ENCODE measurements at places on chromosomes 7 and 10. TPM values are rescaled to one million over a fixed set of nuclear protein-coding genes. Genes with fewer than 3 reads are reported as not detected.
A peak's percentile ranks its signal among the peaks of the same experiment; 100 is the strongest.

DNA sequence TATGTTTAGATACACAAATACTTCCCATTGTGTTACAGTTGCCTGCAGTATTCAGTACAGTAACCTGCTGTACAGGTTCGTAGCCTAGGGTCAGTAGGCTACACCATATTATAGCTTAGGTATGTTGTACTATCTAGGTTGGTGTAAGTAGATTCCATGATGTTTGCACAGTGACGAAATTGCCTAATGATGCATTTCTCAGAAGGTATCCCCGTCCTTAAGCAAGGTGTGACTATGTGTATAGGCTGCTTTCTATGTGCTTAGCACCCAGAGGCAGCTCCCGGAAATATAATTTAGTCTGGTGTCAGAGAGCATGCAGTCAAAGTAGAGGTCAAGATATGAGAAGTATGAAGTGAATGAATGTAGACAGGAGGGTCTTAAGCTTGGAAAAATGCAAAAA, 9.8 kb downstream of the MAPK8 start:
- no peak for DNase-seq

GRCh38 chr10:4947635-4948596, 15.3 kb upstream of the AKR1C1 start:
- DNase-seq = peak; percentile 79

GRCh38 chr7:107237451-107237850, 68.6 kb downstream of the HBP1 start:
- no peak for DNase-seq

- no peak for DNase-seq
Observed at GRCh38 chr7:156579566-156579965, 61.0 kb upstream of the RNF32 start.

GRCh38 chr10:87092861-87093631, 1.6 kb downstream of the GLUD1 start:
- no peak for DNase-seq

DNA sequence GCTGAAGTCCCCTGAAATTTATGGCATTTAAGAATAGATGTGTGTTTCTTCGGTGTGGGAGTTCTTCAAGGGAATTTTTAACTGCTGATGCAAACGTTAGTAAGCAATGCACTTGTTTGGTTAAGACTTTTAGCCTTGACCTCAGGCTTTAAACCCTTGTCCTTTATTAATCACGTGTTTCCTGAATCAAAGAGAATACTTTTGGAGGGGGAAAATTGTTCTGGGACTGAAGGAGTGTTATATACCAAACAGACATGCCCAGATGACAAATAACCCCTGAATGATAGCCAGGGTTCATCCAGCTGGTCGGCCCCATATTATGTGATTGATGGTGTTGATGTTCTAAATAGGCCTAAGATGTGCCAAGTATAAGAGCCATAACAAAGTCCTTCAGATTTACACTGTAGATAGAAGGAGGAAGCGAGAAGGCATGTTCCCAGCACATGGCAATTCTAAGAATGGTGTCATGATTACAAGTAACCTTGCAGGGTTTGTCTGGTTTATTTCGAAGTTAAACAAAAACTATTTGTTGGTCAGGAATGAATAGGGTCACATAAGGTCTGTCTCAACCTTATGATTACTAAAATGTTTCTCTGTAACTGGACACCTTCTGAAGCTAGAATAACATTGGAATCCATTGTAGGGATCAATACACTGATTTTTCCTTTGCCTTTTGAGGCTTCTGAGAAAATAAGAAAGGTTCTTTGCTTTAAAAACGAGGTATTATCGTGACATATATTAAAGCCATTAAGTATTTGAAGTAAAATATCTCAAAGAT, 124.2 kb upstream of the SEM1 start:
- DNase-seq = peak; percentile 14

- DNase-seq = no peak
Observed at GRCh38 chr10:4763960-4764428, 62.0 kb upstream of the AKR1E2 start.

Gene DNAJC12
- 53.7 TPM for total RNA-seq

Gene CELF2
- 0.14 TPM for total RNA-seq

Gene CHST12
- 2.4 TPM for total RNA-seq

- DNase-seq = no peak
Observed at GRCh38 chr7:98622926-98623325, 5.8 kb downstream of the NPTX2 start.

GRCh38 chr7:34928052-34928451, 109.2 kb downstream of the DPY19L1 start:
- DNase-seq = peak; percentile 51

- DNase-seq = no peak
Observed at GRCh38 chr7:148110097-148110868, 480.3 kb upstream of the C7orf33 start.

Gene TMEM229A
- total RNA-seq = not detected

DNA sequence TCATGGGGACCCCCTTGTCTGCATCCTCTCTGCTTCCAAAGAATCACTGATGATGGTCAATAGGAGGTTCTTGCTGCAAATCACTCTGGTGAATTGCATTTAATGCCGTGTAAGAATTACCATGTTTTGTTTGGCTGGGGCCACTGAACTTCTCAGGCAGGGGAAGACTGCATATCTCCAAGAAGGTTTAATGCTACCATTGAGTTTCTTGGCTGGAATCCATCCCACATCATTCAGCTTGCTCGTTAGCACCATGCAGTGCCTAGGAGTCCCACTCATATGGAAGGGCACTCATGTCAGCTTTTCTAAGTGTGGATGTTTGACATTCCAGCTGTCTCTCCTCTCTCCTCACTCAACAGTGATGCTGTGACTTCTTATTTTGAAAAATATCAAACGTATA, 50.2 kb upstream of the BAMBI start:
- DNase-seq = no peak

Gene SRRT
- 43.4 TPM for total RNA-seq

GRCh38 chr7:1953199-1954190, 279.2 kb downstream of the MAD1L1 start:
- DNase-seq = no peak

Gene HECTD2
- total RNA-seq = 14.0 TPM

- DNase-seq = no peak
Observed at GRCh38 chr7:87337331-87337730, 8.1 kb upstream of the CROT start.

- DNase-seq = no peak
Observed at GRCh38 chr10:71770789-71771188, 2.5 kb downstream of the VSIR start.

Data from NCI-H460 (cell line).